ENCODE measurements at places on chromosomes 2 and 18.

DNA sequence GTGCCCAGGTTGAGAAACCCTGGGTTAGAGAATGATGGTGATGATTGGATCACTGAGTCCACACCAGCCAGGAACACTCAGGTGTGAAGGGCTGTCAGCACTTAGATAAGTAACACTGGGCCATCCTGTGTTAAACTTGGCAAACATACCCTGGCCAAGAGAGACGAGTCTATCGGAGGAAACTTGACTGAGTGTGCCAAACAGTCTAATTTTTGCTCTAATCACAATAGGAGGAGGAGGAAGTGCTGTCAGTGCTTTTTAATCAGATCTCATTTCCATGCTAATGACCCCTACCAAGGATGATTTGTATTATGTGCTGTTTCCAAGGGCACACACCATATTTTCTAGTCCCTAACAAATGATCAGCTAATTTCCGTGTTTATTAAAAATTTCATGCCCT lies 63.8 kb upstream of the SEC11C start:
- no peak for DNase-seq

DNA sequence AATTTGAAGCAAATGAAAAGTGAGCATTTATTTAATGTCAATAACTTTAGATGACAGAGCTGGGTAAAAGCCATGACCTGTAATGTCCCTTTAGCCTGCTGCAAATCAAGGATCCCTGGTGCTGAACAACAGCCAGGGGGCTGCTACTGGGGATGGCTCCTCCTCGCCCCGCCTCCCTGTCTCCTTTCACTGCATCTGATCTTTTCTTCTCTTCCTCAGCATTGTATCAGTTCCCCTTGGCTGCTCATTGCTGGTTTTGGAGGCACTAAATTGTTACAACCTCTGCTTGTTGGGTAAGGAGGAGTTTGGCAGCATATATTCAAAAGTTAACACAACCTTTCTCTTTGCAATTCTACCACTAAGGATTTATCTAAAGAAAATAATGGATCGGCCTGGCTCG lies 236.3 kb upstream of the ID2 start:
- no peak for DNase-seq

DNA sequence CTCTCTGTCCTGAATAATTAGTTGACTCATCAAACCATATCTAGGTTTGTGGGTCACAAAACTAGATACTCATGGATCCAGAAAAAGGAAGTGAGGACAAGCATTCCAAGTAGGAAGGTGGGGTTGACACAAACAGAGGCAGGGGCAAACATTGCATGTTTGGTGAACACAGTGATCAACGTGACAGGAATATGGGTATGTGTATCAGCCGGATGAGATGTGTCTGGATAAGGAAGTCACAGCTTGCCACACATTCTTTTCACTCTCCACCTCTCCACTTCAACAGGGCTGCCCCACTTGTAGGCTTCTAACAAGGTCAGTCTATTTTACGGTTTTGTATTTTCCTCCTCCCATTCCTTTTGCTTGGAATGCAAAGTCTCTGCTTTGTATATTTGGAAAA lies 319.0 kb downstream of the CYRIA start:
- DNase-seq: no peak

GRCh38 chr2:31109633-31110192 lies 28.5 kb downstream of the GALNT14 start:
- DNase-seq: no peak

GRCh38 chr2:239181074-239181902 lies 219.5 kb downstream of the HDAC4 start:
- no peak for DNase-seq

DNA sequence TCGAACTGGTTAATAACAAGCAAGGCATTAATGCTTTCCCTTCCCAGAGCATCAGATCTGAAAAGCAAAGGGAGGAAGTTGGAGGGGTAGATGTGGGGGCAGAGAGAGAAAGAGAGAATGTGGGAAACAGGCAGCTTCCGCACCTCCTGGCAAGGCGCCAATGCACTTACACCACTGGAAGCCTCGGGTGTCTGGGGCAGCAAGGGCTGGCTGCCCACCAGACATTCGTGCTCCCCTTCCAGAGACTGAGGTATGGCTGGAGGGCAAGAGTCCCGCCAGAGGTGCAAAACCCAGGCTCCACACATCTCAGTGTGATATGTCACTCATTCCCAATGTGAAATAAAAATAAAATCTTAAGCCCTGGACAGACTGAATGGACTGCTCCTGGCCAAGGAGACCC lies 46.4 kb downstream of the TEX51 start:
- no peak for DNase-seq

GRCh38 chr2:74181739-74182138 lies 3.1 kb upstream of the MOB1A start:
- peak; percentile 80 for DNase-seq

GRCh38 chr18:39318008-39318407 lies 1752.4 kb upstream of the CELF4 start:
- DNase-seq: no peak

- no peak for DNase-seq
Measured at GRCh38 chr2:205660521-205661124, 21.7 kb upstream of the NRP2 start.

DNA sequence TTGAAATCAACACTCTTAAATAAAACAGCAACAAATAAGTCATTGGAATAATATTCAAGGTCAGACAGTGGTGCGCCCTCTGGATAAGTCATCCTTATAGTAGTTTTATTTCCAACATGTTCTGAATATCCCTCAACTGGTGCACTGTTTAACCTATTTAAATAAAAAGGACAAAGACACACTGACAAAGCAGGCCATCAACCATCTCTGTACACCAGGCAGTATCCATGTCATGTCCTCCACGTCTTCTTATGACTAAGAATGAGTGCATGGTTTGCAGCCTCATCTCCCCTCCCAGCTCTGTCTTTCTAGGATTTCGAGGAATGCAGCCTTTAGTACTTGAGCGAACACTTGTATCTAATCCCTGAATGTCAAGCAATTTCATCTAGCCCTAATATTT lies 42.4 kb downstream of the ST3GAL5 start:
- no peak for DNase-seq

GRCh38 chr2:10983711-10984110 lies 72.0 kb downstream of the KCNF1 start:
- DNase-seq: no peak

GRCh38 chr2:234286118-234286598 lies 210.7 kb downstream of the ARL4C start:
- DNase-seq: no peak

DNA sequence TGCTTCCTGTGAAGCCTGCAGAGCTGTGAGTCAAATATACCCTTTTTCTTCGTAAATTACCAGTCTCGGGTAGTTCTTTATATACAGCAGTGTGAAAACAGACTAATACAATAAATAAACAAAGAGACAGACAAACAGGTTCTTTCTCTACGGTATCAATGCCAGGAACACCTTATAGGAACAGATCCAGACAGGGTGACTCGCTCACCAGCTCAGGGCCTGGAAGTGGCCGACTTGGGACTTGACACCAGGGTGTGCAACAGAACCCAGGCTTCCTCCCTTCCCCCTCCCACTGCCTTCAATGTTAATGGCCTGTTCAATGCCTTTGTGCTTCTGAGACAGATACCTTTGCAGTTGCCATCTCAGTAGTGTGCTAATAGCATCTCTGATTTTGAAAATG lies 309.5 kb downstream of the ALK start:
- no peak for DNase-seq

DNA sequence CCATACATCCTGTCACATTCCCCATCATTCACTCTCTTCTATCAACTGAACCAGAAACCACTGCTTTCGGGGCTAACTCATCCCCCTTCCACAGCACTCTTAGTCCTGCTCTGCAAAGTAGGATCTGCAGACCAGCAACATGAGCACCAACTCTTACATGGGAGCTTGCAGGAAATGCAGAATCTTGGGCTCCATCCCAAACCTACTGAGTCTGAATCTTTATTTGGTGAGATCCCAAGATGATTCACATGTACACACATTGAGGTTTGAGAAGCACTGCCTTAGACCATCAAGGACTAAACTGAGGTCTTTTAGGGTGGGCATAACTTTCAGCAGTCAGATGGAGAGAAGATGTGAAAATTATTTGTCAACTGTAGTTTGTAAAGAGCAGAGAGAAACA lies 235.6 kb upstream of the EPHA4 start:
- DNase-seq: no peak

DNA sequence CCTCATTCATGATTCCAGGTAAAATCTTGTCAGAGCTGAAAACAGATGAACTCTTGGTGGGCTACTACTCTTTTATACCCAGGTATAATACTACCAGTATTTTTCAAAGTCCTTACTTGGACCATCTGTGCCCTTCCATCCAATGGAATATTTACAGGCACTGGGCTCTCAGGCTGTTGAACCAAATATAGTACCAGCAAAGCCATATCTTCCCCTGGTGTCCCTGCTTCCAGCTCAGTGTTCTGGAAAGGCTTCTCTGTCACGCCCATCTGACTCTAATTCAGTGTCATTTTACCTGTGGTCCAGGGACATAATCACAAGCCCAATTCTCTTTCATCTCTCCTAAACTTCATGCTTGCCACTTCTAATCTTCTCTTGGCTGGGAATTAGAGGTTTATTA lies 119.2 kb upstream of the STK17B start:
- no peak for DNase-seq

DNA sequence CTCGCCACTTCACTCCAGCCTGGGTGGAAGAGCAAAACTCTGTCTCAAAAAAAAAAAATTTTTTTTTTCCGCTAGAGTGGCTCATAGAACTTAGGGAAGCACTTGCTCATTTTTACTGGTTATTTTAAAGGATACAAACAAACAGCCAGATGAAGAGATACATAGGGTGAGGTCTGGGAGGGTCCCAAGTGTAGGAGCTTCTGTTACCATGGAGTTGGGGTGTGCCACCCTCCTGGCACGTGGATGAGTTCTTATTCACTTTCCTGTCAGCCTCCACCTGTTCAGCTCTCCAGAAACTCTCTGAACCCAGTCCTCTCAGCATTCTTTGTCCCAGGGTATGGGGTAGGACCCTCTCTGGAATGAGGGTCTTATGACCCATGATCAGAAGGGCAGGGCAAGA lies 4.9 kb upstream of the MAT2A start:
- peak; percentile 70 for DNase-seq

- DNase-seq: peak; percentile 53
Measured at GRCh38 chr18:50880119-50880465, 1.2 kb downstream of the ME2 start.

DNA sequence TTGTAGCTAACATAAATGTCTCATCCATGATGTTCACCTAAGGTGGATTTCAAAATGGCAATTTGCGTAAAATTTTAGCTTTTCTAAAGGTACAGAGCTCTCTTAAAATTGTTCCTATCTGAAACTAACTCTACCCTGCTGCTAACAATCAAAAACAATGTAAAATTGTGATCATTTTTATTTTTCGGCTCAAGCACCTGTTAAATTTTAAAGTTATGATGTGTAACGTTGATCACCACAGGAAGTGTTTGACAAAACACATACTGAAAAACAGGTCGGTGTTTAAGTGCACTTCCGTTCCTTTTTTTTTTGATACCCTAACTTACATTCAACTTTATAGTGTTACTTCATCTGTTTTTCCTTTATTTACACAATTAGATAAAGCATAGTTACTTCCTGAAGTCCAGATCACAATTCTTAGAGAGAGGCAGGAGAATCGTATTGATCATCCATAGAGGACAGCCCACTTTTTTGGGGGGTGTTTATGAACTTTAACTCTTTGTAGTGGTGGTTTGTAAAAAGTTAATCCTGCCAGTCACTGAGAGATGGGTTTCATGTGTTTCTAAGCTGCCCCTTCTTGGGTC lies 6.0 kb upstream of the NCK2 start:
- no peak for DNase-seq

DNA sequence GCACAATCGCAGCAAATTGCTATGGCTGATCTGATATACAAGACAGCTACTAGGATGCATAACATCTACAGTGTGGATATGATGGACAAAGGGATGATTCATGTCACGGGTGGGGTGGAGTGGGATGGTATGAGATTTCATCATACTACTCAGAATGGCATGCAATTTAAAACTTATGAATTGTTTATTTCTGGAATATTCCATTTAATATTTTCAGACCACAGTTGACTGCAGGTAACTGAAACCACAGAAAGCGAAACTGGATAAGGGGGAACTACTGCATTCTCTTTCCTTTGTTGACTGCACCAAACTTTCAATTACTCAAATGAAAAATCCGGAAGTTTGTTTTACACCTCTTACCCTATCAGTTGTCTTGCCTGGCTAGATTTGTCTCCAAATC lies 94.4 kb upstream of the NEUROD1 start:
- no peak for DNase-seq

GRCh38 chr18:43916984-43917383 lies 639.7 kb upstream of the SYT4 start:
- no peak for DNase-seq

- no peak for DNase-seq
Measured at GRCh38 chr18:4130734-4131719, 324.1 kb downstream of the DLGAP1 start.

DNA sequence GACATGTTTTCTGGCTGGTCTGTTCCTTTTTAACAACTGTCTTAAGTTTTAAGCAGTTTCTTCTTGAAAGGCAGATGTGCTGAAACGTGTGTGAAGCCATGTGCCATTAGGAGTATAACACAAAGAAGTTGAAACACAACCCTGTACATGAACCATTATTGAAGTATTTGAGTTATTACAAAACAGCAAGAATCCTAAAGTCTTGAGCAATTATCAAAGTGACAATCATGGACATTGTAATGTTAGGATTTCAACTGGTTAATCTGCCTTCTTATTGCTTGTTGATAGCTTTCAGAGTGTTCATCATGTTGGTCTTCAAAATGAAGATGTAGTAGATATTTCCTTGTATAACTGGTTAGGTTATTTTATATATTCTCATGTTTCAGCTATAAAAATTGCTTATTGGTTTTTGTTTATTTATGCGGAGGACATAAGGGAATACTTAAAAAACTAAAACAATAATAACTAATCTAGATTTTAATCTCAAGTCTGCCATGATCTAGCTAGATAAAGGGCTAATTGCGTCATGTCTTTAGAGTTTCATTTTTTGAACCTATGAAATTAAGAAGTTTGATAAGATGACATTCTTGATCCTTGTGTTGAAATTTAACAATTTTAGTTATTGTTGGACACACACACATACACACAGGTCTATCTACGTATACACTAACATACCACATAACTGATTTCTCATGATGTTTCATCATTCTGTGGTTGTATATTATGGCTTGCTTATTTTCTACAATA lies 21.1 kb downstream of the PPP1R1C start:
- DNase-seq: no peak

DNA sequence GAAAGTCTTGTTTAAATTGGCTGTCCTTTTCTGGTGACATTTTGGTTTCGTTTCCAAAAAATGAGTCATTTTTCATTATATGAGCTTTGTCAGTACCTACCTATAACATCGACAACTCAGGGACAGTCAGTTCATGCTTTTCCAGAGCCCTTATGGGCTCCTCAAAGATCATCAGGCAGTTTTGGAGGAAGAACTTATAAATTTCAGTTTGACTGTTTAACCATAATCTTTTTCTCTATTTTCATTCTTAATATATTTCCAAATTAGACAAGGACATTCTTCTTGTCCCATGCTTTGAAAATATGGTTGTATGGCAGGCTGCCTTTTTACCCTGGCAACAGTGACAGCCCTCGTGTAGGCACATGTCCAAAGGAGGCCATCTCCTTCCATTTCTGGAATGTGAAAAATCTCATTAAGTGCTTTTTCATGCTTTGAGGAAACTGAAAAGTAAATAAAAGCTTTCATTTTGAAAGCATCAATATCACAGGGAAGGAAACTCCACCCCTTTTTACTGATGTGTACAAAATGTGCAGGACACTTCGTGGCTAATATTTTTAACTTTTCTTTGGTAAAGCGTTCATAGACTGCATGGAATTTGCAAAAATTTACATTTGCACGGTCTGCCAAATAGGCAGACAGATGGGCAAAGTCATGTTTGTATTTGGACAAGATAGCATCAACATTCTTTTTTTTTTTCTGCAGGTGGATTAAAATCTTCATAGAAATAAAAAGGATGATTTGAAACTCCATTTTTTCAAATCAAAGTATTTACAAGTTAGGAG lies 7.2 kb upstream of the PROC start:
- no peak for DNase-seq

All from hematopoietic multipotent progenitor cell treated with erythropoietin and hydrocortisone succinate and interleukin-3 and kit ligand, for 8 days (in vitro differentiated cells).